ENCODE measurements at places on chromosomes 5 and 9.

DNA sequence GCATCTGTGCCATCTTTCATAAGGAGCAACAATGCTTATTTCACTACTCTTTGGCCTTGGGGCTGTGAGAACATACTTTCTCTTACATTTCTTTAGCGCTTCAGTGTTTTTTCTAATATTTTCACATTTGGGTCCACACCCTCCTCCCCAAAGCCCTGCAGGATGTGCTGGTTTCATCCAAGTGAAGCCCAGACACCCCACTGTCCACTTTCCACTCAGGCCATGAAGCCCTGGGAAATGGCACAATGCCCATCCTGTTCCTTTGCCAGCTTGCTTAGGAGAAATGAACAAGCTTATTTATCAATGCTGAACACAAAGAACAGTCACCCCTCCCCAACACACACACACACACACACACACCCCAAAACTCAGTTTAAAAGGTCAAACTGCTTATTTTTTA is 17.3 kb upstream of the TMOD1 start:
- no peak for DNase-seq

GRCh38 chr5:29462241-29462640 is 1731.2 kb upstream of the CDH6 start:
- DNase-seq = no peak

GRCh38 chr9:4640027-4640426 is 22.1 kb upstream of the PLPP6 start:
- DNase-seq = no peak

GRCh38 chr5:169686137-169686536 is 49.1 kb downstream of the DOCK2 start:
- no peak for DNase-seq

- no peak for DNase-seq
Observed at GRCh38 chr9:127779136-127779981, 893 bp upstream of the SH2D3C start.

GRCh38 chr9:119117409-119117808 is 251.8 kb downstream of the BRINP1 start:
- DNase-seq = no peak

- no peak for DNase-seq
Observed at GRCh38 chr5:121315786-121316185, 535.9 kb upstream of the FTMT start.

GRCh38 chr5:81604193-81604592 is 146.7 kb downstream of the SSBP2 start:
- DNase-seq = no peak

GRCh38 chr5:121968910-121969607 is 7.3 kb downstream of the SRFBP1 start:
- DNase-seq = no peak

- DNase-seq = no peak
Observed at GRCh38 chr5:125639858-125640257, 783.4 kb upstream of the GRAMD2B start.

- DNase-seq = no peak
Observed at GRCh38 chr9:133628766-133629165, 7.4 kb upstream of the DBH start.

DNA sequence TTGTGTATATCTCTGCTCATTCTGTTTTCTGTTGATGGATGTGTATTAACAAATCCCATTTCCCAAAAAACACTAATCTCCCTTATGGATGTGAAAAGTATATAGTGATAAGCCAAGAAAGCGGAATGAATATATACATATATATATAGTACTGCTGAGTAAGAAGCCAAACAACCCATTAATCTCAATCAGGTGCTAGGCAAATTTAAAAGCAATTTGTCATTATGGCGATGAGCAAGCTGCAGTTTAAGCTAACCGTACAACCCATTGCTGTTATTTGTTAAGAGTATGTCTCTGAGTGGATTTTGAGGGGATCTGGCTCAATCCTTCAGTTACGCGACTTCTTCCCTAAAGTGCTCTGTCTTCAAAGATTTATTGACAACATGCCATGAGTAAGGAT is 640.4 kb upstream of the ARRDC3 start:
- no peak for DNase-seq

- no peak for DNase-seq
Observed at GRCh38 chr5:13814301-13814700, 130.2 kb downstream of the DNAH5 start.

DNA sequence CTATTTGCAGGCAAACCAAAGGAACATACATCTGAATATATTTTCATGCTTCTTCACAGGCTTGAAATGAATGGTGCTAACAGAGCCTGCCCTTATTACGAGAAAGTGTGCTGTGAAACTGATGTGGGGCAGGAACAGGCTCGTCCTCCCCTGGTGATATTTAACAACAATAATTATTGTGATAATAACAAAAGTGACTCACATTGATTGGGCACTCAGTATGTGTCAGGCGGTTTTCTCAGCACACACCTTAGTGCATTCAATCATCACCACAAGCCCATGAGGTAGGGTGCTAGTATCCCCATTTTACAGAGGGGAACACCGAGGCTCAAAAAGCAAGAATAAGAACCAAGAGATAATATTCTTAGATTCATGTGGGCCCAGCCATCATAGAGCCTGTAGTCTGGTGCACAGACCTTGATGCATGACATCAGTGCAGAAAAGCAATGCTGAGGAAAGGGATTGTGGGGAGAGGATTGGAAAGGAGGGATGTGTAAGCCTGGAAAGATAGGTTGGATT is 18.1 kb upstream of the BOD1 start:
- no peak for DNase-seq

- no peak for DNase-seq
Observed at GRCh38 chr5:164909673-164910072, 1404.3 kb downstream of the MAT2B start.

DNA sequence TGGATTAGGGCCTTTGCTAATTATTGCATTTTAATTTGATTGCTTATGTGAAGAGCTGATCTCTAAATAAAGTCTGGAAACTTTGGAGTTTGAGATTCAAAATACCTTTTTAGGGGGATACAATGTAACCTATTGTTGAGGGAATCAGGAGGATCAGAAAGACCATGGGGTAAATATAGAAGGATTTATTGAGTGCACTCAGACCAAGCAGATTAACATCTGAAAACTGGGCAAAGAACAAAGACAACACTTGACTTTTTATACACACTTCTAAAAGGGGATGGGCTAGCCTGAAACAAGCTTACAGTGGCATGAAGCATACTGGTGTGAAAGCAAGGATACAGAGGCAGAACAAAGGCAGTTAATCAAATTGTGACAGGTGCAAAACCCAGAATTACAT is 174.3 kb downstream of the MRPS30 start:
- no peak for DNase-seq

DNA sequence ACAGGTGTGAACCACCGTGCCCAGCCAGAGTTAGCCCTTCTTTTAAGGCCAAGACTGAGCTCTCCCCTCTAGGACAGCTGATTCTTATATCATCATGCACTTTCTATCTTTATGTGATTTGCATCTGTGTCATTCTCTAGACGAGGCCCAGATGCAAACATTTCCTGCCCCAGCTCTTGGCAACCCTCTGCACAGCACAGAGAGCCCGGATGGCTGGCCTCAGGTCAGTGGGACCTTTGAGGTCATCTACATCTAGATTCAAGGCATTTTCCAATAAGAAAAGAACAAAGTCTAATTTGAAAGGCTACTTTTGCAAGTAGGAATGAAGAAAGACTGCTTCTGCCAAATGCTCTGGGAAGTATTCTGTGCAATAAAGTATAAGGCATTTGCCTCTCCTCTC is 109.0 kb upstream of the DAB2 start:
- DNase-seq = no peak

DNA sequence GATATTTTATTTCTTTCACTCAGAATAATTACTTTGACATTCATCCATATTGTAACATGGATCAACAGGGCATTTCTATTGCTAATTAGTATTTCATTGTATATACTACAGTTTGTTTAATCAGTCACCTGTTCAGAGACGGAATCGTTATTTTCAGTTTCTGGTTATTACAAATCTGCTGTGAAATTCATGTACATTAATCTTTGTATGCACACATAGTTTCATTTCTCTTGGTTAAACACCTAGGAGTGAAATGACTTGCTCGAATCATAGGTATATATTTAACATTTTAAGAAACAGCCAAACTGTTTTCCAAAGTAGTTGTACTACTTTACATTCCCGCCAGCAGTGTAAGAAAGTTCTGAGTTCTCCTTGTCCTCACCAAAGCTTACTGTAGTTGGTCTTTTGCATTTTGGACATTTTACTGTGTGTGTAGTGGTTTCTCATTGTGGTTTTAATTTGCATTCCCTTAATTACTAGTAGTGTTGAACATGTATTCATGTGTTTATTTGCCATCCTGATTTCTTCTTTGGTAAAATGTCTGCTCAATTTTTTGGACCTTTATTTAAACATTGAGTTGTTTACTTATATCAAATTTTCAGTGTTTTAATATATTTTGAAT is 198.2 kb downstream of the SAXO1 start:
- DNase-seq = no peak

DNA sequence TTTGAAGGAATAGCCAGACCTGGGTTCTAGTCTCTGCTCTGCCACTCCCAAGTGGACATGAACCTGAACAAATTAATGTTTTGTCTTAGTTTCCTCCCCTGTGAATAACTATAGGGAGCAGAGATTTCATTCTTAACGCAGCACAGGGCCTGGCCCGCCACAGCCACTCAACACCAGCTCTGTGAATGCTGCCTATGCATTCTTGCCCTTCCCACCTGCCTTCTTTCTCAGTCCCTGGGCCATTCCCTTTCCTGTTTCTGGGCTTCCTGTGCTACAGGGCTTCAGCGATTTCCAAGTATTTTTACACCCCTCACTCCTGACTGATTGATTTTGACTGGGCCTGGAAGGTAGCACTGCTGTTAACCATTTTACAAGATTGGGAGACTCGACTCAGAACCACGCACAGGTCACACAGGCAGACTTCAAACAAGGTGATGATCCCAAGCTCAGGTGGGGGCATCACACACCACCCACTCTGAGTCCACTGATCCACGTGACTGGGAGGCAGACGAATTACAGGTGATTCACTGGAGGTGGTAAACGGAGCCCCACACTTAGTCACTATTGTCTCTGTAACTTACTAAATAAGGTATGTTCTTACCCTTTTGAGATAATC is 21.4 kb downstream of the PTPN3 start:
- DNase-seq = no peak

GRCh38 chr5:142597546-142598337 is 88.1 kb downstream of the FGF1 start:
- DNase-seq = no peak

GRCh38 chr5:126805063-126805462 is 28.1 kb downstream of the LMNB1 start:
- DNase-seq = no peak

DNA sequence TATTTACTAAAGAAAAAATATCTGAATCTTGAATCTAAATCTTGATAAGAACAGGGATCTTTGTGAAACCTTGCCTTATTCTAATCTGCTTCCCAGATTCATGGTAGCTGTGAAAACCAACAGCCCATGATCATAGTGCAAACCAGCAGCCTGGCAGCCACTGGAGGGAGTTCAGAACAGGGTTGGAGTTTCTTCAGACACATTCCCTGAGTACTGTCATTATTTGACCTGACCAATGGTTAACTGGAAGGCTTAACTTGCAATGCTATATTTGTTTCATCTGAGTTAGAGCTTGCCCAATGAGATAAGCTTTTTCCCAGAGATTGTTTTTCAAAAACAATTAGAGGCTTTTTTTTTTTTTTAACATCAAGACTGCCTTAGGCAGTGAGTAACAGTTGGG is 47.8 kb downstream of the LOX start:
- peak; percentile 3 for DNase-seq

- peak; percentile 78 for DNase-seq
Observed at GRCh38 chr9:87714819-87715218, 11.1 kb upstream of the CTSL start.

GRCh38 chr9:131398204-131398603 is 4.3 kb downstream of the PRRC2B start:
- no peak for DNase-seq

DNA sequence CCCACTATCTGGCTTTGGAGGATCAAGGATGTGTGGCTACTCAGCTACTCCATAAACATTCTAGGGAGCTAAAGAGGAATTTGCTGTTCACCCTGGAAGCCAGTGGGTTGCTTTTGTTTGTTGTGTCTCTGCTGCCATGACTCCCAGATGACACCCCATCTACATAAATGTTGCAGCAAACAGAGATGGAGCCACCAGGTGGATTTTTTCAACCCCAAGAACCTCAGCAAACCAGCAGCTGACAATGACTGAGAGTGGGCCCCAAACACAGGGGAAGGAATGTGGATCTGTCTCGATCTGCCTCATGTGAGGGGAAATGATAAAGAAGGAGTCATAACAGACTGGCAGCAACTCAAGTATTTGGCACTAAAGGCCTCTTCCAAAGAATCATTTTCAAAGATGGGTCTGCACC is 132.7 kb upstream of the TNC start:
- DNase-seq = no peak

- DNase-seq = no peak
Observed at GRCh38 chr9:116716438-116716837, 29.3 kb downstream of the TRIM32 start.

DNA sequence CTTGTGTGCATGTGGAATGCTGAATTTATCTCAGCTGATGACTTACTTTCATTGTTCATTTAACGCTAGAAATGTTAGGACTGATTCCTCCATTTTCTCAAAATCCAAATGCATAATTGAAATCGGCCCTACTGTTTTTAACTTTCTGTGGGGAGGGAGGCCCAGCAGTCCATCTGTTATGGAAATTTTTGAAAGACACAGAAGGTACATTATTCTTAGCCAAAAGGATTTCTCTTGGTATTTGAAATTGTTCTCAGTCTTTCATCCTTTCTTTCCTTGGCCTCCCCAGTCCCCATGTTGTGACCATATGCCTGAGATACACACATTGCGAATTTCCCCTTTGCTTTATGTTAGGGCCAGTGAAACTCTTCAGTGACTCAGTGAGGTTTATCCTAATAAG is 549.9 kb downstream of the IRX1 start:
- DNase-seq = no peak

DNA sequence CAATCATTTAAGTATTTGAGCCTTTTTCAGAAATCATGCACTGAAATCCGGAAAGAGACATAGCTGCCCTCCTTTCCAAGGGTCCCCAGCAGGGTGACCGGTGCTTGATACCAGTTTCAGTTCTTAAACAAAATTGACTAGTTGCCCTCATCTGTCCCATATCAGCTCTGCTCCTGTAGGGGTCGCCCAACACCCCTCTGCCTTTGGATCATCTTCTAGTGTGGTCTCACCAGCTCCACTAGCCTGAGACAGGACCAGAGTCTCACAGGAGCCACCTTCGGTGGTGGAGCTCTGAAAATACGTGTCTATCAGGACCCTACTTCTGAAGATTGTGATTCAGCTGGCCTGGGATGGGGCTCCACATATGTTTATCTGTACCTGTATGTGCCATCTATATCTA is 428.2 kb downstream of the ENC1 start:
- no peak for DNase-seq

- DNase-seq = no peak
Observed at GRCh38 chr5:172548311-172548731, 92.7 kb upstream of the NEURL1B start.
